ENCODE measurements at places on chromosomes 12 and 14. TPM values are rescaled to one million over a fixed set of nuclear protein-coding genes. Genes with fewer than 3 reads are reported as not detected.

PPP2R3C gene
- 41.5 TPM for total RNA-seq

MYH6 gene
- not detected for total RNA-seq

C12orf54 gene
- total RNA-seq, result not detected

SMIM41 gene
- not detected for total RNA-seq

KCNH3 gene
- total RNA-seq, result 1.6 TPM

CNTN1 gene
- not detected for total RNA-seq

LRTM2 gene
- total RNA-seq, result not detected

ZFYVE26 gene
- total RNA-seq, result 35.5 TPM

ZNF891 gene
- total RNA-seq, result 2.3 TPM

OR10AD1 gene
- not detected for total RNA-seq

CACNA1C gene
- total RNA-seq, result 0.35 TPM

SLC17A8 gene
- total RNA-seq, result not detected

CEP128 gene
- 16.7 TPM for total RNA-seq

DNA sequence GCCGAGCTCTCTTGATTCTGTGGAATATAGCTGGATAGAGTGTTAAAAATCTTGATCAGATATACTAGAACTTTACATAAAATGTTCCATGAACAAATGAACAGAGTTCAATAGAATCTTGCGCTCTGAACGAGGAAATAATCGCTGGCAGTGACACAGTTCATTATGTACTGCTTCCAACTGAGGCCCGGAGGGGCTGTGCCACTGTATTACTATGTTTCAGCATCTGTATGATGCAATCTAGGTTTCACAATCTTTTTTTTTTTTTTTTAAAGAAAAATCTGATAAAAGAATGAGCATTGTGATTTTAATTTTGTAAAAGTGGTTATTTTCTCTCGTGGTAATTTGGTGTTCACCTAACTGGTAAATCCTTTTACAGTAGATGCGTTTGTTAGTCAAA lies 77.2 kb downstream of the FERMT2 start:
- no peak for DNase-seq

- no peak for DNase-seq
These were observed 90.9 kb upstream of the CISTR start for GRCh38 chr12:53842686-53843085.

DNA sequence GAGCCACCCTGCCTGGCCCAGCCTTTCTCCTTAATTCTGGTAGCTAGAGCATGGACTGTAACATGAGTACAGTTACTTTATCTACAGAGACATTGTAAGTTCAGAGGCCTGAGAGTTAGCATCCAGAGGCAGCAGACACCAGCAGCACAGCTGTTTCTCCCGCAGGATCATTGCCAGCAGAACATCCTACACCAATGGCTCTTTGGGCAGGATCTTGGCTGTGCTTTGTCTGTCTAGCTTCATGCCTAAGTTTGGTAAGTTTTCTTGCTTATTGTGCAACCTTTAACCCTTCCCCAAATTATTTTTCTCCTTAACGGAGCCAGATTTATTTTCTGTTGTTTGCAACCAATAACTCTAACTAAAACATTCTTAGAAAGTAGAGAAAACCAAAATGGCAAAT lies 21.6 kb downstream of the C12orf71 start:
- DNase-seq, result no peak

DNA sequence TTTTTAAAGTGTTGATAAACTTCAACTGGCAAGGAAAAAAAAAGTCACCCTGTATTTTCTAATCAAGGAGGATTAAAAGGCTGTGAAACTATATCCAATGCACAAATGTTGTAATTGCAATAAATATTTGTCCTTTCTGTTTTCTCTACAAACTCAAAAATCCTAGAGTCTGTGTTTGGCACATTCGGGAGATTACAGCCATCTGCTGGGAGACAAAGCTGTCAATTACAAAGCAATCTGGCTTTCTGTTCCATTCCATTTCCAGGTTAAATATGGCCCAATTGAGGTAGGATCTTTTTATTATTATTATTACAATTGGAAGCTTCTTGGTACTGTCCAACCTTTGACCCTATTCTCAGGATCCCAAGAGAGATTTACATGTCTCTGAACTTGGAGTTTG lies 295.9 kb downstream of the DIO2 start:
- no peak for DNase-seq

GRCh38 chr14:96502621-96503305 lies 581 bp downstream of the PAPOLA start:
- no peak for DNase-seq

DNA sequence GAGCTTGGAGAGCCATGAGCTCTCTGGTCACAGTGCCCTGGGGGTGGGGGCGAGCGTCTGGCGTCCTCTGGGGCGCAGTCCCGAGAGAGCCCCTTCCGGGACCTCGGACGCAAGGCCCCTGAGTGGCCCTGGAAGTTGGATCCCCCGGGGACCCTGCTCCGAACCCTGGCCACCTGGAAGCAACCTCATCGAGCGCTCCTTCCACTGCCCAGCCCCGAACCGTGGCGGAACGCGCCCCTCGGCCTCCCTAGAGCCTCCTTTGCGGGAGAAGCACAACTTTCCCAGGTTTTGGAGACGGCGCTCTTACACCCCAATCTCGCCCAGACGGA lies 1.2 kb downstream of the NOS1 start:
- DNase-seq, result no peak

DNA sequence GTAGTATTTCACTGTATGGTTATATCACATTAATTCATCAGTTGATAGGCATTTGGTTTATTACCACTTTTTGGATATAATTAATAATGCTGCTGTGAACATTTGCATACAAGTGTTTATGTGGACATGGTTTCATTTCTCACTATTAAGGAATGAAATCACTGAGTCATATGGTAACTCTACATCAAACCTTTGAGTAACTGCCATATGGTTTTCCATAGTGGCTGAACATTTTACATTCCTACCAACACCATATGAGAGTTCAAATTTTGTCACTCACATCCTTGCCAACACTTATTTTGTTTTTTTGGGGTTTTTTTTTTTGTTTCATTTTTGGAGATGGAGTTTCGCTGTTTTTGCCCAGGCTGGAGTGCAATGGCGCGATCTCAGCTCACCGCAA lies 30.2 kb upstream of the EAPP start:
- no peak for DNase-seq

GRCh38 chr12:99339663-99340062 lies 307.9 kb upstream of the GARIN6 start:
- no peak for DNase-seq

- DNase-seq, result no peak
These were observed 47.8 kb downstream of the PEBP1 start for GRCh38 chr12:118183711-118184110.

DNA sequence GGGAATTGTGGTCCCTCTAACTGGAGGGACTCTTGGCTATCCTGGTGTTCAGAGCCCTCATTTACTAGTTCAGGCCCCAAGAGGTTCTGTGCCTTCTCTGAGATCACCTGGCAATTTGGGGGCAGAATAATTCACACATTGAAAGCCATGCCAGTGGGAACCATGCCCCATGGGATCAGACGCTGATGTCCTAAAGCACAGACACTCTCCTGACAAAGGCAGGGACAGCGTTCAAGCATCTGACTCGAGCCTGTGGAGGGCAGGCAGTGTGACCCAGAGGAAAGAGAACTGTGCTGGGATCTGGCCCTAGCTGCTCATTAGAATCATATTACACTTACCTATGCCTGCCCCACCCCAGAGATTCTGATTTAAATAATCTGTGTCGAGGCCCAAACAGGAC lies 2.4 kb upstream of the ASB2 start:
- no peak for DNase-seq

GRCh38 chr12:127809275-127809674 lies 457.7 kb upstream of the TMEM132C start:
- no peak for DNase-seq

GRCh38 chr12:110745542-110746284 lies 3.0 kb upstream of the PPP1CC start:
- DNase-seq, result no peak

- DNase-seq, result no peak
These were observed 29.1 kb downstream of the C14orf132 start for GRCh38 chr14:96067985-96068930.

DNA sequence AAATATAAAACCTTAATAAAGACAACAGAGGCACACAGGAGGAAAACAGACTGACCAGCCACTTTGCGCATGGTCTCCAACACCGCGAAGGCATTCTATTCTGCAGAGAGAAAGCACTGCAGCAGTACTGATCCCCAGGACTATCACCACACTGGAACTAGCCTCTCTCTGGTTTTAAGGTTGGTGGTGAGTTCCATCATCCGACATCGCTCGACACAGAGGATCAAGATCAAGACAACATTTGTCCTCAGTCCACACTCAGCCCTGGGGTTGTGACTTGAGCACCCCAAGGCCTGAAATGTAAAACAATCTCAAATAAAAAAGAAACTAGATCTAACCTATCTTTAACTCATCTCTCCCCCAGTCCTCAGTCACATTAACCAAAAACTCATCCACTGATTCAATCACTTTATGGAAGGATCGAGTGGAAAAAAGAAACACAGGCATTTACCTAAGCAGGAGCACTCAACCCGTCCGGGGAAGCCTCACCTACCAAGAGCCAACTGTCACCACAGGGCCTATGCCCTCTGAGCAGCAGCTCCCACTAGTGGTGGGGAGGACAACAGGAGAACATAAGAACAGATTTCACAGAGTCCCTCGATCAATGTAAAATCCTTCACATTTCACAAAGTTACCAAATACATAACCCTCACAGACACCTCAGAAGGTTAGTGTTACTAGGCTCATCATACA lies 17.7 kb downstream of the STXBP6 start:
- DNase-seq, result no peak

DNA sequence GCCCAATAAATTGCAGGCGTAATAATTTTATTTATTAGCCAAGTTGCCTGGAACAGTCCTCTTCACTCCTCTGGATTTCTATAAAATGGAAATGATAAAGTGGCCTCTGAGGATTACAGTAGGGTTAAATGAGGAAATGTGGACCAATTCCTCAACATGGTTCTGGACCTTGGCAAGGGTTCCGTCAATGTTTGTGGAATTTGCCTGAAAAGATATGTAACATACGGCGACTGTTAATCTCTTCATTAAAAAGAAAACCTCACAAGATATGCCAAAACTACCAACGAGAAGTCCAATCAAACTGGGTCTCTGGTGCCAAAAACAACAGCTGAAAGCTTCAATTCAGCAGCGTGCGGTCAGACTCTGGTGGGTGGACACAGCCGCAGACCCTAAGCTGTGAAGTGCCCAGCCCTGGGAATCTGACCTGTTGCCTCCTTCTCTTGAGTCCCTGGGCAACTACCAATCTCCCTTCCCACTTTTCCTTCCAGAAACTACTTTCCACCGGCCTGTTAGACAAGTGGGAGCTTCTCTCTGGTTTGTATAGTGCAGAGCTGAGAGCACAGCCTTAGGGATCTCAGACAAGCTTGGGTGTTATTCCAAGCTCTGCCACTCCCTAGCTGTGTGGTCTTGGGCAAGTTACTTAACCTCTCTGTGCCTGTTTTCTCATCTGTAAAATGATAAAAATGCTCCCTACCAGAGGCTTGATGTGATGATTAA lies 190.5 kb upstream of the GSC start:
- DNase-seq, result no peak

DNA sequence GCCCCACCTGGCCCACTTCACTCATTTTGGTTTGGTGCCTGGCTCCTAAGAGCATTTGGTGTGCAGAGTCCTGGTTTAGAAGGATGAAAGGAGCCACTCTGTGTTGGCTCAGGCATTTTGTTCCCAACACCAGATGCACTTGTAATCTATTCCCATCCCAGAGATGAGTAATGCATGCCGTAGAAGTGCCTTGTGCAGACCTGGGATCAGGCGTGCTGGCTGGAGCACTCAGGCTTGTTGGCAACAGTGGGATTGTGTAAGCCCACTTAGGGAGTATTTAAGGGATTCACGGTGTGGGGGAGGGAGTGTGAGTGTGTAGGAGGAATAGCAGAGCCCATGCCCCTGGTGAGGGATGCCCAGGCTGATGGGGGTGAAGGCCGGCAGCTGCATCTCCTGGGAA lies 501.5 kb upstream of the TBX3 start:
- no peak for DNase-seq

DNA sequence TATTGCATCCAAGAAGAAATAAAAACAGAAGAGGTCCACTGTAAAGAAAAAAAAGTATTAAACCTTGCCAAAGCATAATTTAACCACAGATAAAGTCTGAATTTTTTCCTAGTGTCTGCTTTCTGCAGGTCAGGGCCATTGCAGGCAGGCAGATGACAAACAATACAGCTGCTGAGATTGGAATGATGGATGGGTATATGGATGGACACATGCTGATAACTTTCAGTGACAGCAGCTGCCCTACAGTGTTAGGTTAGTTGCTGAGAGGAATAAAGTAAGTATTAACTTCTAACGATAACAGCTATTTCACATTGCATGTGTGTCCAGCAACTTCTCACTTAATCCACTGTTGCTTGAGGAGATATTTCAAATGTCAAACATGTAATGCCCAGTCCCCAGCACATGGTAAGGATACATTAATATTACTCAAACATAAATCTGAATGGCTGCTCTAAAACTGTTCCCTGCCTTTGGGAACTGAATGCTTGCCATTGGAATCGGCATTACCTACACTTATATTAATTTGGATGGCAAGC lies 515.3 kb downstream of the RMST start:
- DNase-seq, result no peak

Data from natural killer cell (primary cell).